ENCODE measurements at places on chromosomes 2 and 18.

GRCh38 chr2:17538022-17538843 is 2.3 kb upstream of the VSNL1 start:
- no peak for DNase-seq

- DNase-seq, result no peak
Measured at GRCh38 chr18:76678248-76678647, 144.1 kb upstream of the ZNF236 start.

DNA sequence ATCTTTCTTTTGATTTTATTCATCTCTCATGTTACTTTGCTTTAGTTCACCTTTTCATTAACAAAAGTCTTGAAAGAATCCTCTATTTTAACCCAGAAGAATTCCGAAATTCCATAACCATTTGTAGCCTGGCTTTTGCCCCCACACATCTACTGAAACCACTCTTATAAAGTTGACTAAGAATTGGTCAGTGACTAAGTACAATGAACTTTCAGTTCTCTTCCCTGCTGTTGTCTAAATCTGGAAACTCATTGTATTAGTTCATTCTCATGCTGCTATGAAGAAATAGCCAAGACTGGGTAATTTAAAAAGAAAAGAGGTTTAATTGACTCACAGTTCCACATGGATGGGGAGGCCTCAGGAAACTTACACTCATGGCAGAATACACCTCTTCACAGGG is 49.9 kb upstream of the PNPT1 start:
- no peak for DNase-seq

DNA sequence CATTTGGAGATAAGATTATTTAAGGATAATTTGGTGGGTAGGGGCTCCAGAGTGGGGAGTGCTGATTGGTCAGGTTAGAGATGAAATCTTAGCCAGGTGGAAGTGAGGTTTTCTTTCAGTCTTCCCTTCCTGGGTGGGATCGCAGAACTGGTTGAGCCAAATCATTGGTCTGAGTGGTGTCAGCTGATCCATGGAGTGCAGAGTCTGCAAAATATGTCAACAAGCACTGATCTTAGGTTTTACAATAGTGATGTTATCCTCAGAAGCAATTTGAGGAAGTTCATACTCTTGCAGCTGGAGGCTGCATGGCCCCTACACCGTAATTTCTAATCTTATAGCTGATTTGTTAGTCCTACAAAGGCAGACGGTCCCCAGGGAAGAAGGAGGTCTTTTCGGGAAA is 1483.4 kb upstream of the ZEB2 start:
- DNase-seq, result no peak

DNA sequence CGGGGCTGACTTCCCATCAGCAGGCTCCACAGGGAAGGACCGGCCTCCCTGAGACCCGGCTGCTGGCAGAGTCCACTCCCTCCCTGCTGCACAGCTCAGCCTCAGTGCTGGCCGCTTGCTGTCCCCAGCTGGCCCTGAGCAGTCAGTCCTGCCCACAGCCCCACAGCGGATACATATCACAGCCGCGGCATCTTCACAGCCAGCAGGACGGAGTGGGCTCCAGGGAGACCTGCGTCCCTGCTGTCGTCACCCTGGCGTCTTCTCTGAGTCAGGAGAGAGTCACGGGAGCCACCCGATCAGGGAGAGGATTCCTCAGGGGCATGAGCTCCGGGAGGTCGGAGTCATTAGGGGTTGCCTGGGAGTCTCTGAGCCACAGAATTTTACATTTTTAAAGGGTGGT is 13.1 kb upstream of the SNTG2 start:
- DNase-seq, result no peak

- DNase-seq, result no peak
Measured at GRCh38 chr18:47628240-47628781, 302.1 kb downstream of the SMAD2 start.

DNA sequence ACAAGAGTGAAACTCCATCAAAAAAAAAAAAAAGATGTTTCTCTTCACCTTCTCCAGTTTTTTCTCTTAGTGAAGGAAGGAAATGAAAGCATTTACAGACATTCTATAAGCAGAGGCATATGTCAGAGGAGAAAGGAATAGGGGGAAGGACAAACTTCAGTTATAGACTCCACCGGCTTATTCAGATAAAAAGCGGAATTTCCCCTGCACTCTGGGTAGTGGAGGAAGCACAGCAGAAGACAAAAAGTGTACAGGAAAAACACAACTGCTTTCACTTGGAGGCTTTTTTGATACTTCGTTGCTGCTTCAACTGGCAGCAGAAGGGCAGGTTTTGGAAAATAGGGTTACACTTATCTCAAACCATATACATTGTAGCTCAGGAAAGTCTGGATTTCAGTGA is 3.2 kb upstream of the MGAT4A start:
- peak; percentile 73 for DNase-seq

DNA sequence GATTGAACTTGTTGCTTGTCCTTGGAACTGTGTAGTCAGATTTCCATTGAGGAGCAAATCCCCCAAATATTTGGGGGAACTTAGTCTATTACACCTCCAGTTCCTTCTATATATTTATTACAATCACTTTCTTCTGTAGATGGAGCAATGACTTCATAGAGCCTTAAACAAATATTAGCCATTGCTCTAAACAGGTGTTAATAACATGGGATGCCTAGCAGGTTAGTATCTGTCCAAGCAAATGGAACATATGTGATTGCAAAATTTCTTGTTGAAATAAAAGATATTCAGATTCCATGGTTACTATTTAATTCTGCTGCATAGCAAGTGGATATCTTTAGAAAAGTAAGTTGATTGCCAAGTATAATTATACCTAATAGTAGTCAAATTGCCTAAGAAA is 207.6 kb upstream of the NABP1 start:
- no peak for DNase-seq

DNA sequence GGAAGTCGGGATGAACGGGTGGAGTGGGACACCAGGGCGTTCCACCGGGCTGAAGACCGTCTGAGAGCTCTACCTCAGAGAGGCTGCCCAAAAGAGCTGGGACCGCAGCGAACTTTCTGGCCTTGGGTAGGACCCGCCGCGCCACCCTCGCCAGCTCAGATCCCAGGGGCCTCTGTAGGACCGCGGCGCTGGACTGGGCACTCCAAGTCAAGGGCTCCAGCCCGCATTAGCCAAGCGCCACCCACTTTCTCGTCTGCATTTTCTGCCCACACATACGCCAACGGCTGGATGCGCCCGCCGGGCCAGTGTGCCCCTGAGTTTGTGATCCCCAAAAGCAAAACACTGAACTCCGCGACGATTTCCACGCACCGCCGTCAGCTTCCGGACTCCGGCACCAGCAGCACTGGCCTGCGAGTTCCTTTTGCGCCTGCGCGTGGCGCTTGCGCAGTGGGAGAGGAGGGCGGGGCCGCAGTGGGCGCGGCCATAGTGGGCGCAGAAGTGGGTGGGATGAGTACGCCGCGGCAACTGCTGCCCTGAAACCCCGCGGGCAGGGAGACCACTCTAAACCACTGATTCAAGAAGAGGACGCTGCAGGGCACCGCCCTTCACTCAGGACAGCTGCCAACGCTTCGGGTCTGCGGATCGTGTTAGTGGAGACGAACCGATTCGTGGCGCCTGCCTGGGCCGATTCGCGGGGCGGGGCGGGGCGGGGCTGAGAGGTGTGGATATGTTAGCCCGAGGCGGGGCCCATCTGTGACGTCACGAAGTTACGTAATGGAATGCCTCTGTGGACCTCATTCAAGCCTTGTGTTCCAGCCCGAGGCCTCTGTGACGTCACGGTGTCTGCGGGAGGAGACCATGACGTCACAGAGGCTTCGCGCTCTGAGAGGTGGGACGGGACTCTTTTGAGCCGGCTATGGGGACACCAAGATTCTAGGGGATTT is 10.5 kb downstream of the OSR1 start:
- peak; percentile 97 for DNase-seq

- no peak for DNase-seq
Measured at GRCh38 chr2:120371969-120372625, 26.2 kb downstream of the INHBB start.

GRCh38 chr2:95728878-95729596 is 137.2 kb downstream of the TRIM43 start:
- peak; percentile 1 for DNase-seq

- DNase-seq, result no peak
Measured at GRCh38 chr2:11132036-11132671, 23.1 kb upstream of the SLC66A3 start.

GRCh38 chr2:46339200-46339599 is 42.0 kb downstream of the EPAS1 start:
- no peak for DNase-seq

GRCh38 chr2:101787097-101787496 is 89.6 kb downstream of the MAP4K4 start:
- DNase-seq, result no peak

- DNase-seq, result no peak
Measured at GRCh38 chr2:200042102-200042735, 86.8 kb downstream of the MAIP1 start.

DNA sequence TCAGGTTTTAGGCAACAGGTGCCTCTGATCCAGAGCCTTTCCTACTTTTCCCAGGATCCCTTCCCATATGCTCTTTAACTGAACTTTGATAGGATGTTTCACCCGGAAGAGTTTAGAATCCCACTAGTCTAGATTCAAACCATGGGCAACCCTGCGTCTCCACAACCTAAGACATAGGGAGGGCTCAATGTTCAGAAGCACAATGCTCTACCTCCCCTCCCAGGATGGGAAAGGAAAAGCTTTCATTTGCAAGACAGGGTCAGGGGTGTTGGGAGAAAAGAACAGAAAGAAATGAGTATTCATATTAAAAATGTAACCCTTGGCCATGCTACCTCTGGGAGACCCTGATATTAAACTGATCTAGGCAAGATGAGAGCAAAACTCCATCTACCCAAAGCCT is 230.4 kb downstream of the MREG start:
- no peak for DNase-seq

- DNase-seq, result no peak
Measured at GRCh38 chr2:10760794-10761504, 39.5 kb downstream of the ATP6V1C2 start.

DNA sequence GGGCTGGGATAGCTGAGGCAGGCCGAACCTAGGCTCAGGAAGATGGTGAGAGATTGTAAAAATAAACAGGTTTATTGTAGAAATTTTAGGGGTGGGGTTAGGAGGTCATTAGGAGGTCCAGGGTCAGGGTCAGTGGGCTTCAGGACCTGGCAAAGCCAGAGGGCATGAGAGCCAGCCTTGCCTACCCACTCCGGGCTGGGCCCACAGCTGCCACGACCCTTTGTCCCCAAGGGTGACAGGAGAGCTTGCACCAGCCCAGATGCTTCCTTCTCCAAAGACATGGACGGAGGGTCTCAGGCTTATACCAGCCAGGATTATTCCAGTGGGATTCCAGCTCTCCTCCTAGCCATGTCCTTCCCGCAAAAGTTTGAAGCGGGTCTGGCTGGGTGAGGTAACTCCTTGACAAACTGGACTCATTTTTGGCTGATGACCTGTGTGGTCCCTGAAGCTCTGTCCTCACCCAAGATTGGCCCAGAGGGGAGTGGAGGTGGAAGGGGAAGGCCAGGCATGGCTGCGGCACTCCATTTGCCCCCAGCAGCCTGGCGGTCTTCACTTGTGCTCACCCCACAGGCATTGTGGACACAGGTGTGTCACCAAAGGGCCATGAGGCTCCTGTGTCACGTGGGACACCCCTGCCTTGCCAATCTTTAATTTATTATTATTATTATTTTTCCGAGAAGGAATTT is 23.8 kb upstream of the ATOH8 start:
- no peak for DNase-seq

DNA sequence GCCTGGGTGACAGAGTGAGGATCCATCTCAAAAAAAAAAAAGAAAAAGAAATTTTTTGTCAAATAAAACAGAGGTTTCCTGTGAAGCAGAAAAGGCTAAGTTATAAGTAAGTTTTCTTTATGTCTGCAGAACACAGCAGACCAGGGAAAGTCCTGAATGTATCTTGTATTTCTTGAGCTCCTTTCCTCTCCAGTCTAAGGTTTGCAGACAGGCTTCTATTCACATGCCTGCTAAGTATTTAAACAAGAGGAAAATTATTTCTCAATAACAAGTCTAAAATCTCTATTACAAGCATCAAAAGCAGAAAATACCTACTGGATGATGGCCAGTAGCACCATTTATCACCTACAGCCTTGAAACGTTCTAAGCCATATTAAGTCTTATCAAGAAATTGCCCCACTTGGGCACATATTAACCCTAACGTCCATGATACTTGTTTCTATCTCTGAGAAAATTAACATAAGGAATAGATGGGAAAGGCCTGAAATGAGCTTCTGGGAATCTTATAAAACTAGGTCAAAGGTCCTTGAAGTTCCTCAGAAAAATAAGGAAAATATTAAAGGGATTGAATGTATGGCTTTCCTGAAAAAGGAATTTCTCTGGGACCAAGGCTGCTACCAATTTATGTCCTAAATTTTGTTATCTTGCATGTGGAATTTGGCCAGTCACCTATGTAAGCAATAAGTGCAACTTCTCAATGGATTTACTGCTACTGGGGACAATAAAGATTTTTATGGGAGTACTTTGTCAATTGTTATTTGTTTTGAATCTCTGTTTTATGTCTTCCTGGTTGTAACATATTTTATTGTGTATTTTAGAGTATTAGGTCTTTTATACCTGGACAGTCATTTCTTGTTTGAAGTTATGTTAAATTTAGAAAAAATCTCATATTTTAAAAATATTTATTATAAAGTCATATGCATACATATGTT is 3.0 kb upstream of the REG1A start:
- no peak for DNase-seq

DNA sequence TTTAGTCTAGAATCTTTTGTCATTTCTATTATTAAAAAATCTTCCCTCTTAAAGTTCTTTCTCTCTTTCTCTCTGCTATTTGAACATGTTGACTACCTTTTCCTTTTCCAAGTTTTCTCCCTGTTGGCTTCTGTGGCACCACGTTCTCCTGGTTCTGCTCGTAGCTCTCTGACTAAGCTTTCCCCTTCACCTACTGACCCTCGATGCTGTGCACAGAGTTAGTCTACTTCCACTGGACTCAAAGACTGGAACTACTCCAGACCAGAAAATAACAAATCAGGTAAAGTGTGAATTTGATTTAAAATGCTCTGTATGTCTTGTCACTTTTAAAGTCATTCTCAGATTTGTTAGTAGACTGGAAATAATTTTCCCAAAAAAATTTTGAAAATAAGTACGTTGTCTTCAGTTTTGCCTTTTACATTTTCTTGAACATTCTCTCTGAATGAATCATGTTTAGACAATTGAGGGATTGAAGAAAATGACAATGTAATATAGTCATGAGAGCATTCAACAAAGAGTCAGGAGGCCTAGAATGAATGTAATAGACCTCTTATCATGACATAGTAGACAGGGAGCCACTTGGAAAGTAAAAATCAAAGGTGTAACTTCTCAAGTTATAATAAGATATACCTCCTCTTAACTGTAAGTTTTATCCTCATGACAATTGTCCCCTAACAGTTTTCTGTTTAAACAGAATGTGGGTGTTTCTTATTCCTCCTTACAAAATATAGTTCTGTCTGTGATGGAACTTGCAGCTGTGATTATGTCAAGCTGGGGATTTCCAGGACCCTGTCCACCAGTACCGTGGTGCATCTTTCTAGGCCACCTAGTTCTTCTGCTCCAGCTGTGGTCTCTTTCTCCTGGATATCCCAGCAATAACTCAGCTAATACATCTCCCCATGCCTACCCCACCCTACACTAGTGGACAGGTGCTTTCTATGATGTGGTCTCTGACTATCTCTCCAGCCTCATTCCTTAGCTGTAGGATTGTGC is 25.5 kb downstream of the ITPRID2 start:
- no peak for DNase-seq
